ENCODE measurements at places on chromosomes 5 and 9.

GRCh38 chr5:56321236-56321881 lies 88.2 kb upstream of the ANKRD55 start:
- DNase-seq, result no peak

DNA sequence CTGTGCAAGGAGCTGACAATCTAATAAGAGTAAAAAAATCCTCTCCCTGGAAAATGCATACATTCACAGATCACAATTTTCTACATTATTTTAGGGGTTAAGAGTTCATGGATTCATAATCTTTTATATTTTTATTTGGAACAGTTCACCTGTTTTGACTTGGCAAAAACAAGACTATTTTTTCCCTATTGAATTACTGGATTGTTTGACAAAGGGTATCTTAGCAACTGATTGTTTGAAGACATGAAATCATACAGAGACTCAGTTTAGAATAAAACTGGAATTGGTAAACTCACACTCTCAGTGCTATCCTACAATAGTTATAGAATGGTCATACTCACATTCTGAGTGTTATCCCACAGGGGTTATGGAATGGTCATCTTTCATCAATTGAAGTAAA lies 358.2 kb upstream of the PTGER4 start:
- DNase-seq, result no peak

DNA sequence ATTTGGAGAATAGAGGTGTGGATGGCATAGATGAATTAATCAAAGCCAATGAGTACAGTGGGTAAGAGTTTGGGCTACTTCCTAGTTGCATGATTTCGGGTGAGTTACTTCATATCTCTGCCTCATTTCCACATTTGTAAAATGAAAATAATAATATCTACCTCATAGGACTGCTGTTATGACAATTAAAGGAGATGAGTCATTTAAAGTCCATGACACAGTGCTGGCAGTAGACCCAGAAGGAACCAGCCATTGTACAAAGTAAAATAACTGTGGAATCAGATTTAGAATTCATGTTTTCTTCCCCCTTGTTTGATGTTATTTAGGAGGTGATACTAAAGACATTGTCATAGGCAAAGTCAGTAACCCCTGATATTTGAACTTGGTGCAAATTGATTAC lies 139.5 kb upstream of the SLC27A6 start:
- DNase-seq, result no peak

GRCh38 chr5:142512043-142513042 lies 173.5 kb downstream of the FGF1 start:
- no peak for DNase-seq

- DNase-seq, result no peak
Measured at GRCh38 chr9:114176624-114177291, 21.4 kb downstream of the COL27A1 start.

DNA sequence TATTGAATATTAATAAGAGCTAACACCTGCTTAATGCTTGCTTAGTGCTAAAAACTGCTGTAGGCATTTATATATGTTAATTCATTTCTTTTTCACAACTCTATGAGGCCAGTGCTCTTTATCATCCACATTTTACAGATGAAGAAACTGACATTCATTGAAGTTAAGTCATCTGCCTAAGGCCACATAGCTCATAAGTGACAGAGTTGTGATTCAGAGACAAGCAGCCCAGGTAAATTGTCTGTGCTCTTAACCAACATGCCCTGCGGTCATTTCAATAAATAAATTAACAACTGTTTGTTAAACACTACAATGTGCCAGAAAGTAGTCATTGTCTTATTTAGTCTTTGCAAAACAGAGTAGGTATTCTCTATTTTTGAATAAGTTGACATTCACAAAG lies 1354.4 kb upstream of the C9orf72 start:
- no peak for DNase-seq

- DNase-seq, result no peak
Measured at GRCh38 chr9:36249189-36249588, 9.1 kb downstream of the GNE start.

- no peak for DNase-seq
Measured at GRCh38 chr9:91945277-91946085, 4.5 kb downstream of the ROR2 start.

GRCh38 chr5:139745132-139745799 lies 50.3 kb upstream of the PSD2 start:
- DNase-seq, result no peak

GRCh38 chr5:91142819-91143218 lies 240.3 kb downstream of the ARRDC3 start:
- no peak for DNase-seq

- DNase-seq, result no peak
Measured at GRCh38 chr9:106960258-106960657, 97.3 kb downstream of the ZNF462 start.

- no peak for DNase-seq
Measured at GRCh38 chr5:96743065-96743768, 64.5 kb downstream of the ERAP1 start.

DNA sequence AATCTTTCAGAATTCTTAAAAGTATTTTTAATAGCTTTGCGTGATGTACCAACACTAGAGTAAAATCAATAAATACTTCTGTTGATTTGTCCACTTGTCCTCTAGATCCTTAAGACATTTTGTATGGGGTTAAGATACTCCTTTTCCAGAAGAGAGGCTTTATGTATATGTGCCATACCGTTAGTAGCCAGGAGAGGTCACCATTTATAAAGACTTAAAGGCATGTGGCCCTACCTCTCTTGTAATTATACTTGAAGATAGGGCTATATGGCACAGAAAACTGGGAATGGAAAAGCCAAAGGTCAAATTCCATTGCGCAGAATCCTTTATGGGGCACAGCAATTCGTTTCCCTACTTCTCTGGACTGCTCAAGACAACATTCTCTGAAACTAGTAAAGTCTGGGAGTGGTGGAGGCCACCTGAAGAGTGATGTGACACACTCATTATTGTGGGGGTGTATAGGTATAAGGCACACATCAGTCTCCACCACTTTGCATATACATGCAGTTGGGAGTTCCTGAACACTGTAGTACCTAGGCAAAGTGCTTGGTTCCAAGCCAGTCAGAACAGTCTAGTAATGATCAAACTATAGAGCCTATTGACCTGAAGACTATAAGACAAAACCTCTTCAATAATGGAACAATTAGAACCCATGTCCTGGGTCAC lies 140.1 kb upstream of the FBXL17 start:
- no peak for DNase-seq

DNA sequence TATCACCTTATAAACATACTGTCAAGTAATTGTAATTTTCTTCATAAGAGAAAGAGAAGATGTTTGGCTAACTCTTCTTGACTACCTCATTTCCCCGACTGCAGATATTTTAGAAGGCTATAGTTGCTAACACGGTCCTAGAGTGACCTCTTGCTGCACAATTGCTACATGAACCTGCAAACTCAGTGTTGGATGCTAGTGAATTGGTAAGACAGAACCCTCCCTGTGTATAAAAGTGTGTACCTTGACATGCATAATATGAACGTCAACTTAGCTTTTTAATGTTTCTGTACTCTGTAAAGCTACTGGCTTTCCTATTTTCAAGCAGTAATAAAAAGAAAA lies 46.7 kb upstream of the CER1 start:
- no peak for DNase-seq

DNA sequence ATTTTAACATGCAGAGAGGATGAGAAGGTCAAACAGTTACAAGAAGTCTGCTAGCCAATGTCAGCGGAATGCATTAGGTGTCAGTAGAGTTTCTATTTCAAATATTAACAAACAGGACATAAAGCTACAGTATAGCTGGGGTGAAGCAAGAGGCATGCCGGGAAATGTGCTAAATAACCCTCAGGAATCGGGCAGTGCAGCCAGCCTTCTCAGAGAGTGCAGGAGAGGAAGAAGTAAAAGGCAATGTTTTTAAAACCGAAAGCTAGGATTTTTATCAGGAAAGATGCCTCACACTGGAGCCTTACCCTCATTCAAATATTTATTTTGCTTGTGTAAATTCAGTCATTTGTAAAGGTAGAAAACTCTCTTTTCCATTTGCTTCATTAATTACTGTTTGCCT lies 59.1 kb upstream of the SH3GL2 start:
- no peak for DNase-seq

DNA sequence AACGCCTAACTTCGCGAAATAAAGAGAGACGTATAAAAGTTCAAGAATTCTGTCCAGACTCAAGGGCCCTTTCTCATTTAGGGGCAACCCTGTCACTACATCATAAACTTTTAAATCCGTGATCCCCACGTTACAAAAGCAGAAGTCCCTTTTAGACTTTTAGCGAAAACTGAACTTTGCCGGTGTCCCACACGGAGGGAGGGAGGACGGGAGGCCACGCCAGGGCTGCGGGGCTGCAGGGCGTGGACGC lies 515 bp upstream of the F2R start:
- no peak for DNase-seq

GRCh38 chr9:129467004-129467588 lies 153.8 kb downstream of the C9orf50 start:
- DNase-seq, result no peak

DNA sequence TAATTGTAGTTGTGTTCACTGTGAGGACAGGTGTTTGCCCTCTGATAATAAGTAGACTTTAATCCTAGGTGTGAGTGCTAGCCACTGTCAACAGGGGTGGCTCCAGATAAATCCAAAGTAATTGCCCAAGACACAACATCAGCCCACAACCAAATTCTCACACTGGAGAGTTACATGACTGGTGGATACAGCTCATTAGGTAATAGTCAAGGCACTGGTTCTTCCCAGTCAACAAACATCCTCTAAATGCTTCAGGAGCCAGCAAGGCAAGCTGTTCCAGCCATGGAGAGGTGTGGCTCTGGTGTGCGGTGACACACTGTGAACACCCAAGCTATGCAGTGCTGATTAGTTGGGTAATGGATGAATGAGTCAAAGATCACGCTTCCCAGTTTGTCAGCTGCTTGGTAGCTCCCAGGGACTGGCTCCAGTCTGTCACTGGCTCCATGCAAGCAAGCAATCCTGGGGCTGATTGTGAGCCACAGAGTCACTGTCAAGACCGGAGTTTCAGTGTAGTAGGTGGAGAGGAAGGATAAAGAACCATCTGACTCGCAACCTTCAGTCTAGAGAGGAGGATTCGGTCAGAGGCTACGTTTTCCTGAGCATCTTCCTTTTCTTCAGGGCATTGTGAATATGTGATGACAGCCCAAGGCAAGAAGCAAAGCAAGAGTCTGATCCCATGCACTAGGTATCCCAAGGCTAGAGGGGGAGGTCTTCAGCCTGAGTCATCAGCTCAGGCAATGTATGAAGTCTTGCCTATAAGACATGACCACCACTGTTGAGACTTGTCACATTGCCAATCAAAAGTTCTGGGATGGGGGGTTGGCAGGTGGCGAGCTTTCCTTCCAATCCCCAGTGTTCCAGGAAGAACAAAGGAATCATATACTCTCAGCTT lies 63.1 kb downstream of the UGCG start:
- no peak for DNase-seq

DNA sequence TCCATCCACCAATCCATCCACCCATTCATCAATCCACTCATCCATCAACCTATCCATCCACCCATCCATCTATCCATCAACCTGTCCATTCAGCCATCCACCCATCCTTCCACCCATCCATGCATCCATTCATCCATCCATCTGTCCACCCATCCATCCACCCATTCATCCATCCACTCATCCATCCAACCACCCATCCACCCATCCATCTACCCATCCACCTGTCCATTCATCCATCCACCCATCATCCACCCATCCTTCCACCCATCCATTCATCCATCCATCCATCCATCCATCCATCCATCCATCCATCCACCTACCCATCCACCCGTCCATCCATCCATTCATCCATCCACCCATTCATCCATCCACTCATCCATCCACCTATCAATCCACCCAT lies 195.8 kb downstream of the NXNL2 start:
- no peak for DNase-seq

DNA sequence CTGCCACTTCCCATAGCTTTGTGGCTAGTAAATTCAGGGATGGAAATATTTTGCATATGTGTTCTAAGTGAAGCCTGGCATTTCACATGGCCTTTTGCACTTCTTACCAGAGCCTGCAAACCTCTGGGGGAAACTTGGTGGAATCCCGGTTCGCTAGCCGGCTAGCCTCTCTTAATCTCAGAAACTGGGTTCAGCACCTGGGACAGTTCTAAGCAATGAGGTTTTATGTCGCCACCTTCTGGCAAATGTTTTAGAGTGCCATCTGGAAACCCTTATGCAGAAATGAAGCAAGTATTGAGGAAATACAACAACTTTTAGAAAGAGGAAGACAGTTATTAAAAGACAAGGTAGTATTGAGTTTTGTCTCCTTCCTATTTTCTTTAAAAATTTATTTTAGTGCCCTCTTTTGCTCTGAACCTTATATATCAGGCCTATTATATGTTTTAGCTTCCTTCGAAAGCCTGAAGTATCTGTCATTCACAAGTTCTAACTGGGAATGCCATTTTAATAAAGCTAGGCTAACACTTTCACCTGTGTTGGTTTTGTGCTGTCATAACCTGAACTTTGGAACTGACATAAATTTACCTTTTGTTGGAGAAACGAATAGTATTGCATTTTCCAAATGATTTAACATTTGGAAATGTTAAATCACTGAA lies 963 bp upstream of the HTR1A start:
- no peak for DNase-seq

- DNase-seq, result no peak
Measured at GRCh38 chr9:130681769-130682420, 11.7 kb upstream of the EXOSC2 start.

DNA sequence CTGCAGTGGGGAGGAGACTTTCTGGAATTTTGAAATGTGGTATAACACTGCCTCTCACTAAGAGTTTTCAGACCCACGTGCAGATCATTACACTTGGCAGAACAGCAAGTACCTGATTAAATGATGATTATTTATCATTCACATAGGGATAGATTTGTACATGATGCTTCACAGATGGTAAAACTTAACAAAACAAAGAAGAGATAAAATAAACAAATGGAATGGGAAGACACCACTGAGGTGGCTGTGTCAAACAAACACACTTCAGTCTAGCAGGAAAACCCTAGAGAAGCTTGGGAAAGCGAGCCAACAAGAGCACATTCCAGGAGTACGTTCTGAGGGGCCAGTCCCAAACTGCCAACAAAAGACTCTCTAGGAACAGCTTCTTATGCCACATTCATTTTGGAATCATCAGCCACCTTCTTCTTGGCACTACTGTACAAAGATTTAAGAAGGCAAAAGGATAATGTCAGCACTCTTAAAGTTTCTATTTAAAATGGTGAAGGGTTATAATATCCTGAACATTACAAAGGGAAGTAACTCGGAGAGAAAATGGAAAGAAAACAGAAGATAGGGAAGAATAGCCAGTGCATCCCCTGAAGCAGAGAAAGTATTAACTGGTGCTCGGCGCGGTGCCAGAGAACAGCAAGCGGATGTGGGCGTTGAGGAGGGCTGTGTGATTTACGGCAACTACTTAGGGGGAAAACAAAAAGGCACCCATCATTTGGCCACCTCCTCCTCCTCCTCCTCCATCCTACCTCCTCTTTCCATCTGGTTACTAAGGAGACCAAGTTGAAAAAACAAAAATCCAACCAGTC lies 1.6 kb downstream of the MED27 start:
- DNase-seq, result no peak

GRCh38 chr9:134980991-134981390 lies 63.3 kb upstream of the FCN1 start:
- no peak for DNase-seq
